Amniotic epithelial cell (primary cell): ENCODE measurements at places on chromosomes 7 and 10.

DNA sequence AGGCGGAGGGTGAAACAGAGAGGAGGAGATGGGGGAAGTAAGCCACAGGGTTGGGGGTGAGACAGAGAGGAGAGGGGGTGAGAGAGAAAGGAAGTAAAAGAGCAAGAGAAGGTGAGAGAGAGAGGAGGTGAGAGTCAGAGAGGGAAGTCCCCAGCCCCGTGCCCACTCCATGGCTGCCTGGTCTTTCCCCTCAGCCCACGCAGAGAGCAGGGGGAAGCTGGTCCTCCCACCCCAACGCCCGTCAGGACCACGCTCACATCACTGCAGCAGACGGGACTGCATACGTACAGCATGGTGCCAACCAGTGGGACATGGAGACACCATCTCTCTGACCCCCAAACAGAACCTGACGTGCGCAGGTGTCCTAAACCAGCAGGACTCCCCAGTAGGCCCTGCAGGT lies 12.1 kb upstream of the PDGFA start:
- DNase-seq, result no peak

DNA sequence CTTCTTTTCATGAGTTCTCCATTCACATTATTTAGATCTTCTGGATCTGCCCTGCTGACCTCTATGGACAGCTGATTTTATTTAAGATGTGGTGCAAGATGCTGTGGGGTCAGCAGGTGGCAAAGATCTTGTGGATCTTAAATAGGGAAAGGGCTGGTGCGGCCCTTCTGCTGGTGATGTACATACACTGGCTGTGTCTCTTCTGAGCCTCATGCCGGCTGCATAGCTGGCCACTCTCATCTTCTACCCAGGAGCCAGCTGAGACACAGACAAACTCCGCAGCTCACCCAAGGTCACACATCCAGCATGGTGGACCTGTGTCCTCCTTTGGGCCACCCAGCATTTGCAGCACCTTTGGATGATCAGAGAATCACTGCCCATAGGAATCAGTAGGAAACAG lies 9.7 kb downstream of the RBP3 start:
- no peak for DNase-seq

DNA sequence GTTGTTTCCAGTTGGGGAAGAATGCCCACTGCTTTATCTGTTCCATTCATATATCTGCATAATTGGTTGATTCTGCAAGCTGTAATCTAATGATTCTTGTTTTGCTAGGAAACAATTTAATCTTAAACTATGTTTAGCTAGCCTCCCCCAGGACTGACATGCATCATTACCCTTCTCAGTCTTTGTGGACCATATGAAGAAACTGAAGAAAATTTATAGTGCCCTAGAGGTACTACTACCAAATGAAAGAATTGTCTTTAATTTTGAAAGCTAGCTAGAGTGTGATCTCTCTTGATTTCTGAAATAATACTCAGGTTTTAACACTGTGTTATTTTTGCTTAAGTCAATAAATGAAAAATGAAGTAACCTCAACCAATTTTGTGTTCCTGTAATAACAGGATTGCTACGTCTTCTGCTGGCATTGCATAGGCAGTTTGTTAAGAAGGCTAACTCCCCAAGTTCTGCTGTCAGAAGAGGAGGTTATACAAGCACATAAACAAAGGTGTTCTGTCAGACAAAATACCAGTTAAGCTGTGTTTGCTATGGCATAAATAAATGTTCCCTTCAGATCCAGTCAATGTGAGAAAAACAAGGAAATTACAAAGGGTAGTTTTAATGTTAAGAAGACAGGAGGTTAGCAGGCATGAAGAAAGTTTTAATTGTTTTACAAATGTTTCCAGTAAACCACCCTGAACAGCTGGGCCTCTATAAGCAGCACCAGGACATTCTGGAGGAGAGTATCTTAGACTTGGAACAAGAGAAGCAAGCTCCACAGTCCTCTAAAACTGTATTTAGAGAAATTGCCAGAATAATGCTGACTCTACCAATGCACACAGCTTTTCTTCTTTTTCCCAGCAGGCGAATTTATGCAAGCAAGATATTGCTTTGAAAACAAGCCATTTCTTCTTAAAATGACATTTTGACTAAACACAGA lies 90.3 kb upstream of the CTTNBP2 start:
- DNase-seq, result no peak

- DNase-seq, result no peak
Observed at GRCh38 chr10:75079436-75080083, 31.9 kb upstream of the SAMD8 start.

- peak; percentile 72 for DNase-seq
Observed at GRCh38 chr7:19899529-19899928, 126.1 kb upstream of the TMEM196 start.

DNA sequence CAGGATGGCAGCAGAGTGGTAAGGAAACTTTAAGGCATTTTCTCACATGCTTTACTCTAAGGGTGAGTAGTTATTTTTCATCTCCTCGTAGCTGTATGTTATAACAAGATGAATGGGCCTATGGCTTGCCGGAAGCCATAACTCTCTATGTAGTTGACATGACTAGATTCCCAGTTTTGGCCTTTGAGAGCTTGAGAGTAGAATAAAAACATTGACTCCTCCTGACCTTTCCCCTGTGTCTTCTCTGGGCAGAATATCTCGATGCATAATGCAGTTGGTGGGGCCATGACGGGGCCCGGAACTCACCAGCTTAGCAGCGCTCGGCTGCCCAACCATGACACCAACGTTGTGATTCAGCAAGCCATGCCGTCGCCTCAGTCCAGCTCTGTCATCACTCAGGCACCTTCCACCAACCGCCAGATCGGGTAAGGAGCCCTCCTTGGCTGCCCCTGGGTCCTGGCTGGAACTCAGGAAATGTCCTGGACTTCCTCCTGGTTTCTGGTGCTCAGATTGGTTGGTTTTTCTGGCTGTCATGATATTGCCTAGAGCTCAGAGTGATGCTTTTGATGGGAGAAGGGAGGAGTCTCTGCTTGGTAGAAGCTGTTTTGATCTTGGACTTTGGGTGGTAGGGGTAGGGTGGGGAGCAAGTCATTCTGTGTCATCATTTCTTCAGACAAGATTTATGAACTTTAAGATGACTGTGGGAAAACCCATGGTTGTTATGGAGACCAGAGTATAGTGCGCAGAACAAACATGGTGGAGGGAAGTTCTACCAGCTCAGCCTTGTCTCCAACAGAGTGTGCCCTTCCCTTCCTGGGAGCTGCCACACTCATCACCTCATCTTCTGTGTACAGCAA lies 158.0 kb downstream of the CREB5 start:
- no peak for DNase-seq
